ENCODE measurements at places on chromosomes 1 and 21. TPM values are rescaled to one million over a fixed set of nuclear protein-coding genes. Genes with fewer than 3 reads are reported as not detected.

DNA sequence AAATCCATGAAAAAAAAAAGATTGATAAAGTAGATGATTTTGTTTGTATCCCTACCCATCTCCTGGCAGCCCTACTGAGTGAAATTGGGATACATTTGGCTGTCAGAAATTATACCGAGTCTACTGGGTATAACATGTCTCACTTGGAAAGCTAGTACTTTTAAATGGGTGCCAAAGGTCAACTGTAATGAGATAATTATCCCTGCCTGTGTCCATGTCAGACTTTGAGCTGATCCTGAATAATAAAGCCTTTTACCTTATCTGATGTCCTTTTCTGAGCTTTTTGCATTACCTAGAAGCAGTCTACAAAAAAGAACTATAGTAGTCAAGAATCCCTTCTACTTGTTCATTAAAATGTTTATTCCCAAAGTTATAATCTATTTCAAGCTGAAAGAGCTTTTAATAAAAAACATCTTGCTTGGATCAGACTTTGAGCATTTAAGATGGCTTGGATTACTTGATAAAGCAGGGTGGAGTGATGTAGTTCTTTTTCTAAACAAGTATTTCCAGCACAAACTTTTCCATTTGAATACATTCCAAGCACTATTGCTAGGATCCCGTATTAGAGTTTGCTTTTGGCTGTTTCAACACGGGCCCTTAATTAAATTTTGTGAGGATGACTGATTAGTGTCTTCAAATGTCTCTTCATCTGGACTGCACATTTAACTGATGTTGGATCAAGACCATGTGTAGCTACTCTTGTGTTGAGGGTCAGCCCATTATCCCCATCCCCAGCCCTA is 69.2 kb downstream of the DTL start:
- DNase-seq: no peak

GRCh38 chr1:14543191-14543840 is 55.2 kb upstream of the KAZN start:
- peak; percentile 61 for DNase-seq

GRCh38 chr1:109357616-109358015 is 40.1 kb downstream of the SORT1 start:
- no peak for DNase-seq

GRCh38 chr21:32083197-32083596 is 195.7 kb downstream of the MIS18A start:
- no peak for DNase-seq

GRCh38 chr21:34280959-34281358 is 82.8 kb upstream of the KCNE2 start:
- no peak for DNase-seq

CYP4A22 gene
- total RNA-seq: not detected

KDF1 gene
- 21.7 TPM for total RNA-seq

DNA sequence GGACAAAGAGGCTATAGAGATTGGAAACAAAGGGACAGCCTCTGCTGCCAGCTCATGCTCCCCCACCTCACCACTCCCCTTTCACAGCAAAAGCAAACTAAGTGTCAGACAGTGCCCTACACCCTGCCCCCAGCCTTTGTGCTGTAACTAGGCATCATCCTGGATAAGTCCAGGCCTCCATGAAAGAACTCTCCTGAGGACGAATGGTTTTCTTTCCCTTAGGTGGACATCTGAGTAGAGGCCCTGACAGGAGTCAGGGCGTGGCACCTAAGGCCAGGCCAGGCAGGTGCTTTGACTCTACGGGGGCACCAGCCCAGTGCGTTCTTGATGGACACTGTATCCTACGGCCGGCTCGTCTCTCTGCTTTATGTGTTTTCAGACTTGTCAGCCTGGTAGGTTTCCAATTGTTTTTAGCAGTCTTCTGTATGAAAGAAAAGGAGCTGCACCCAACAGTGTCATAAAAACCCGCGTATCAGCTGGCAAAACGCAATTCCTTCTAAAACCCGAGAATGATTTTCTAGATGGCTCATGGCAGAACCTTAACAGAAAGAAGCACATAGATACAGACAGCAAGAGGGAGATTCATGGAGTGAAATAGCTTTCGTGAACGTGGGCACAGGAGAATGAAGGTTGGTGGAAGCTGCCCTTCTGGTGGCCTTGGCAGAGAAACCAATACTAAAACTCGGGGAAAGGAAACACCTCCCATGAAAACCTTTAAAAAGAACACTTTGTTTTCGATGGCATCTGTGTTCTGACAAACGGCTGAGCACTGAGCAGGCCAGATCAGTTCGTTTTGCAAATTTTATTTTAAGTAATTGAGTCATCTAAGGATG is 51.7 kb upstream of the AJAP1 start:
- DNase-seq: no peak
